ENCODE measurements at places on chromosomes 5 and 9. TPM values are rescaled to one million over a fixed set of nuclear protein-coding genes. Genes with fewer than 3 reads are reported as not detected.

DNA sequence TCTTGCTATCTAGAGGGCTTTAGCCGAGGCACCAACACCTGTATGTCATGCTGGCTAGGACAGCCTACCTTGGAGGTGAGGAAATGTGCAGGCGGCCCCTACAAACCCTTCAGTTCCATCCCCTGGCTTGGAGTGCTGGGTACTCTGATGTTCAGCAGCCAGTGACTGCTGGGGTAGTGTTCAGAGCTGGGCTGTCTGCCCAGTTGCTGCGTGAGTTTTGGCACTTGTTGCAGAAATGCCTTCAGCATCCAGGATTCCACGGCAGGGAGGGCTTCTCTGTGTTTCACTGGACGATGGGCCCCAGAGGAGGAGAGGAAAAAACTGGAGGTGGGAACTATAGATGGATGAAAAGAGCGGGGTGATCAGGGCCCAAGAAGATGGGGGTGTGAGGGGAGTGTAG is 10.4 kb downstream of the SWI5 start:
- no peak for DNase-seq

GRCh38 chr9:100534401-100534800 is 43.5 kb upstream of the CAVIN4 start:
- no peak for DNase-seq

DNA sequence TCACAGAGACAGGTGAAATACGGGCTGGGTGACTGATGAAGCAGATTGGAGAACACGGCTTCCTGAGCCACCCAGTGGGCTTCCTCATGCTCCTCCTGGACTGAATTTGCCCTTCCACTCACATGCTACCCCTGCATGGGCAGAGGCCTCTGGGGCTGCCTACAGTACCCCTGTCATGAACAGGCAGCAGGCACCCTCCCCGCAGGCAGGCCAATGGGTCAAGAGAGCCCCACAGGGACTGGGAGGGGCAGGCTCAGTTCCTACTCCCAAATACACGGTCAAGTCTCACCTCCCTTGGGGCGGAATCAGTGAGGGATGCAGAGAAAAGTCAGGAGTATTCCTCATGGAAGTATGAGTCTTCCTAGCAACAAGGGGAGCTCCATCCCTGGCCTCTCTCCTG is 48.6 kb upstream of the ZBTB43 start:
- no peak for DNase-seq

DNA sequence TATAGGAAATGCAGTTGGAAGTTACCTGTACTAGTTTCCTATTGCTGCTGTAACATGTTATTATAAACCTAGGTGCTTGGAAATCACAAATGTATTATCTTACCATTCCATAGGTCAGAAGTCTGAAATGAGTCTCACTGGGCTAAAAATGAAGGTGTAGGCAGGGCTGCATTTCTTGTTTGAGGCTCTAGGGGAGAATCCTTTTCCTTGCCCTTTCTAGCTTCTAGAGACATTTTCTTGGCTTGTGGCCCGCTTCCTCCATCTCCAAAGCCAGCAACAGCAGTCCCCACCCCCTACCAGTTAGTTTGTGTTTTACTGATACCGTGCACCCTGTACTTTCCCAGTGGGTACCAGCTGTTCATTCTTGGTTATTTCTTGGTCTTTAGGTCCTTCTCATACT is 153.3 kb downstream of the SLF1 start:
- DNase-seq: no peak

- DNase-seq: peak; percentile 63
These were observed 722 bp downstream of the CDC42SE2 start for GRCh38 chr5:131264451-131265099.

DNA sequence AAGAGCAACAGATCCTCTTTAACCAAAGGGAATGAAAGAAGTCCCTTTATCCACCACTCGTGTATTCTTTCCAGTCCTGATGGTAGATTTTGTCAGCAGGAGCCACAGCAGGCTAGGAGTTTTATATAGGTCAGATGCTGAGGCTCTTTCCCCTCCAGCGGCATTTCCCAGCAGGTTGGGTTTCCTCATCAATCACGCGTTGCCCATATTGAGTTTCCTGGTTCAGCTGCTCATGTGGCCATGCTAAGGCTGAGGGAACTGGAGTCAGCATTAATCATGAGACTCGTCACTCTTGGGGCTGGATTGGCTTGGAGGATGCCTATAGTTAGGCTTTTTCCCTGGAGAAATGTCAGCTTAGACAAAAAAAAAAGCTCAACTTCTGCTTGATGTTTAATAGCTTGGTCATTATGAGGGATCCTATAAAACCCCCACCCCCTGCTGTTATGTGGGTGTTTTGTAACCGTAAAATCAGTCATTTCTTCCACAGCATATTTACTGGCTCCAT is 193.4 kb upstream of the GAS1 start:
- DNase-seq: no peak

DNA sequence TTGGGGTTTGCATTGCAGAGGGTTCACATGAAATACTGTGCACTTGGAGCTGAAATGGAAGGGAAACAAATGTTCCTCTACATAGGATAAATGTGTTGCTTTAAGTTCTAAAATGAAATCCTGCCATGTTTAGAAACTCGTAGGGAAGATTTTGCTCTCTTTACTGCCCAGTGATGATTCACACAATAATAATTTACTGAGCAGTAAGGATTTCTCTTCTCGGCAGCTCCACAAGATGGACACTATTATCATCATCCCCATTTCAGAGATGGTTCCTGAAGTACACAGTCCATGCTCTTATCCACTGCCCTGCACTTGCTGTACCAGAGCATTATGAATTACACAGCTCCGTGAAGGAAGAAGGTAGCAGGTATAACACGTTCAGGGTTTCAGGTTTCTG is 4.1 kb downstream of the HACD4 start:
- no peak for DNase-seq

GRCh38 chr5:139863361-139863760 is 67.8 kb downstream of the PSD2 start:
- peak; percentile 90 for DNase-seq

DNA sequence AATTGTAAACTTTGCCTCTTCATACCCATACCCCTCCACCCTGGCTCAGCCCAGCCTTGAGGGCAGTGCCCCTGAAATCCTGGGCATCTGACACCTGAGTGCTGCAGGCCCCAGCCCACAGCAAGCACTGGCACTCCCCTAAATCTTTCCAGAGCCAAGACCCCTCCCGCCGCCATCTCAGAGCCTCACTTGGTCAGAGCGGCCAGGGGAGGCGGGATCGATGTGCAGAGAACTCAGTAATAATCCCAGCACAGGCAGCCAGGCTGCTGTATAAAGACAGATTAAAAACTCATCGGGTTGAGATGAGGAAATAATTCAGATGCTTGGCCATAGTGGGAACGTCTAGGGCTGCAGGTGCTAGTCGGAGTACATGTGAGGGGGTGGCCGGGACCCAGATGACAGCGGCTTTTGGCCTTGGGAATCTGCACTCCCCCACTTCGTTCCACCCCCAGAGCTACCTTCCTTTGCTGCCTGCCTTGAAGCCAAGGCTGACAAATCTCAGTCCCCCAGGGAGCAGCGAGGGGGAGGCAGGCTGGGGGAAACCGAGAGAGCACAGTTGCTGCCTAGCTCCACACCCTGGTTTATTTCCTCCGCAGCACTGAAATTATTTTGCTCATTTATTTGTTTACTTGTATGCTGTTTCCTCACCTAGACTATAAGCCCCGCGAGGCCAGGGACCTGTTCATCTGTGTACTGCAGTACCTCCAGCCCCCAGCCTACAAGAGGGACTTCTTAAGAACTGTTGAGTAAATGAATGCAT is 19.5 kb upstream of the ARAP3 start:
- DNase-seq: no peak

DNA sequence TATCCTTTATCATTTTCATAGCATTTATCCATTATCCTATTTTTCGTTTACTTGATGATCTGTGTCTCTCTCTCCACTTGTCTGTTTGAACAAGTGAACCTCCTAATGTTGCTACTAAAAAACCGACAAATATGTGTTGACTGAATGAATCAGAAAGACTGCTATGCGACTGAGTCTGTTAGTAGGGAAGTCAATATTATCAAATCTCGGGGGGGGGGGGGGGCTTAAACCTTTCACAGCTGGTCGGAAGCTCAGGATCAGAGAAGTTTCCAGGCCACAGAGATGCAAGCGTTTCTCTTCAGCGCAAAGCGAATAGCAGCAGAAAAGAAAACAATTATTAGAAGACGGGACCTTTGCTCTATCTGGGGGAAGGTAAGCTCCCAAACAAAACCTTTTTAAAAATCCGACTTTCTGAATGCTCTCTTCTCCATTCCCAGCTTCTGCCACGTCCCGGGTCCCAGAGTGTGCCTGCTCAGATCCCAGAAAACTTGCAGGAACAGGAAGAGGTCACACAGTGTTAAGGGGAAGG is 412 bp downstream of the RIOK2 start:
- DNase-seq: no peak

DNA sequence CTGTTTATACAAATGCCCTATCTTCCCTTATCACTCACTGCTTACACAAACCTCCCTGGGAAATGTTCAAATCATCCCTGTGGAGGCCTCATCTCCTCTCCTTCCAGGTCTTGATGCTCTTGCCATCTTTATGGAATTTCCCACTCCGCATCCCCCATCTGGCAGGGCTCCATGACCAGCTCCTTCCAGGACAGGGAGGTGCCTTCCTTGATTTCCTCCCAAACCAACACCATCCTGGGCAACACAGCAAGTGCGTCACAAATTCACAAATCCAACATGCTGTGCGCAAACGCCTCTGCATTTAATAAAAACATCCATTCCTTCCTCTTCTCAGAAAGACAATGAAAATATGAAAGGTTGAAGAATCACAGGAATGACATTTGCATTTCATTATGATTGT is 51.7 kb downstream of the EPB41L4A start:
- no peak for DNase-seq

- peak; percentile 90 for DNase-seq
These were observed 25.1 kb downstream of the ERGIC1 start for GRCh38 chr5:172858990-172859811.

DNA sequence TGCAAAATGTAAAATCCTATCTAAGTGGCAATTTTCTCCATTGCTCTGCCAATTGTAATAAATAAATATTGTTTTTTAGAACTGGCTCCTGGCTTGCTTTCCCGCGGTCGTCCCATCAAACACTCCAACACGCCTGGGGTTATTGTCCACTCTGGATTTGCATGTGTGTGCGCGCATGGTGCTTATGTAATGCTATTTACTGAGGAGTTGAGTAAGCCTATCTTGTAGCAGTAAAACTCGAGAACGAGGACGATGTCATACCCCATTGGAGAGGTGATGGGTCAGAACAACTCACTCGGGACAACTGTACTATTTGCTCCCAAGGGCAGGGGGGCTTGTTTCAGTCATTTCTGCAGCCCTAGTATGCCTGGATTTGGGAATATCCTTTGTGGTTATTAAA is 220.9 kb downstream of the PAX5 start:
- DNase-seq: no peak

DNA sequence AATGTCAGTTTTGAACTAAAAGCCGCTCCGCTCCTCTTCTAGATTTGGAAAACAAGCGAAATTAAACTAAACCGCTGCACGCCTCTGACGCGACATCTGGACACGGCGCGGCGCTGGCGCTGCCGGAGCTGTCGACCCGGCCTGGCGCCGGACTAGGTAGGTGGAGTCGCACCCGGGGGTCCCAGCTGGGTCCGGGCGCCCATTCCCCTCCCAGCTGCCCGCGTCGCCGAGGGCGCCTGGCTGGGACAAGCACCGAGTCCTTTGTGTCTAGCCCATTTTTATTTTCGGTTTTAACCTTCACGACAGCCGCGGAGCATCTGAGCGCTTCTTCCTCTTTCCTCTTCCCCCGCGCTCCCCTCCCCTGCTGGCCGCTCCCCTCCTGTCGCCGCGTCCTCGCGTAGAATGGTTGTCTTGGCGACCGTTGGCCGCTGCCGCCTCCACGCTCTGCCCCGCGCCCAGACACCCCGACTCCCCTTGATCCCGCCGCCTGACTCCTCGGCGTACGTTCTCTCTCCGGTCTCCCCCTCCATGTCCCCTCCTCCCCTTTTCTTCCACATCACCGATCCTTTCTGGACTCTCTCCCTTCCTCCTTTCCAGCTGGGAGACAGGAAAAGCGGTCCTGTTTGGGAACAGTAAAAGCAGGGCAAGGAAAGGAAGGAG is 545 bp downstream of the CDKN2B-AS1 start:
- DNase-seq: peak; percentile 85

GRCh38 chr5:97043511-97043910 is 98.9 kb downstream of the LIX1 start:
- DNase-seq: no peak

DNA sequence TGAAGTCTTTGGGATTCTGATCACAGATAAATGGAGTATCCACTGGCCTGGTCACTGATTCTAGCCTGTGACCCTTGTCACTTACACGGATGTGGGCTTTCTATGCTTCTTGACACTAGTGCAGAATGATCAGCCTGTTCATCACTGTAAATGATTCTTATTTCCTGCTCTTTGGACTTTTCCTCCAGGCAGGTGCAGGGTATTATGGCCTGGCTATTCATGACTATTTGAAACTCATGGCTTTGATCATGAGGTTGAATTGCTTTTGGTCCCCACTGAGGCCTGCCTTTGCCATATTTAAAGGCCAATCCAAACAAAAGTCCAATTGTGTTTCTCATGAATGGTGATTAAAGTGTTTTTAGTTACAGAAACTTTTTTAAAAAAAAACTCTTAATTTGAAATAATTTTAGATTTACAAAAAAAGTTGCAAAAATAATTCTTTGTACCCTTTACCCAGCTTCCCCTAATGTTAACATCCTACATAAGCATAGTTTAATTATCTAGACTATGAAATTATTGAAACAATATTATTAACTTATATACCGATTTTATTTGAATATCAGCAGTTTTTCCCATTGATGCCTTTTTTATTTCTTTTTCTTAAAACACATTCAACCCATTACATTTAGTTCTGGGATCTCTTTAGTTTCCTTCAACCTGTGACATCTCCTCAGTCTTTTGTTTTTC is 68.1 kb downstream of the GALNT10 start:
- no peak for DNase-seq

DNA sequence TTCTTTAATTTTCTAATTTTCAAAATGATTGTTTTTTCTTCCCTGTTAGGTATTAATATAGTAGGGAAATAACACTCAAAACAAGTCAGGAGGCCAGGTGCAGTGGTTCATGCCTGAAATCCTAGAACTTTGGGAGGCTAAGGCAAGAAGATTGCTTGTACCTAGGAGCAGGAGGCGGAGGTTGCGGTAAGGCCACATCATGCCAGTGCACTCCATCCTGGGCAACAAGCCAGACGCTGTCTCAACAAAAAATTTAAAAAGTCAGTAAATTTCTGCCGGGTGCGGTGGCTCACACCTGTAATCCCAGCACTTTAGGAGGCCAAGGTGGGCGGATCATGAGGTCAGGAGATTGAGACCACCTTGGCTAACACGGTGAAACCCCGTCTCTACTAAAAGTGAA is 10.2 kb upstream of the CDK7 start:
- no peak for DNase-seq

SYNPO gene
- 13.3 TPM for total RNA-seq

FOXD4L4 gene
- total RNA-seq: 0.16 TPM

DMAC1 gene
- 18.9 TPM for total RNA-seq

CLIC3 gene
- not detected for total RNA-seq

WDR38 gene
- not detected for total RNA-seq

TNFSF15 gene
- 13.2 TPM for total RNA-seq

IFNA21 gene
- not detected for total RNA-seq

MARCOL gene
- not detected for total RNA-seq

HSPA9 gene
- 148 TPM for total RNA-seq

APBA1 gene
- 4.6 TPM for total RNA-seq

IRGM gene
- not detected for total RNA-seq

MAMDC2 gene
- total RNA-seq: 89.9 TPM

ENTPD2 gene
- 1.2 TPM for total RNA-seq
